ENCODE measurements at places on chromosomes 2 and 18.

- DNase-seq = no peak
These were observed 131.9 kb upstream of the ZNF516 start for GRCh38 chr18:76626991-76627390.

DNA sequence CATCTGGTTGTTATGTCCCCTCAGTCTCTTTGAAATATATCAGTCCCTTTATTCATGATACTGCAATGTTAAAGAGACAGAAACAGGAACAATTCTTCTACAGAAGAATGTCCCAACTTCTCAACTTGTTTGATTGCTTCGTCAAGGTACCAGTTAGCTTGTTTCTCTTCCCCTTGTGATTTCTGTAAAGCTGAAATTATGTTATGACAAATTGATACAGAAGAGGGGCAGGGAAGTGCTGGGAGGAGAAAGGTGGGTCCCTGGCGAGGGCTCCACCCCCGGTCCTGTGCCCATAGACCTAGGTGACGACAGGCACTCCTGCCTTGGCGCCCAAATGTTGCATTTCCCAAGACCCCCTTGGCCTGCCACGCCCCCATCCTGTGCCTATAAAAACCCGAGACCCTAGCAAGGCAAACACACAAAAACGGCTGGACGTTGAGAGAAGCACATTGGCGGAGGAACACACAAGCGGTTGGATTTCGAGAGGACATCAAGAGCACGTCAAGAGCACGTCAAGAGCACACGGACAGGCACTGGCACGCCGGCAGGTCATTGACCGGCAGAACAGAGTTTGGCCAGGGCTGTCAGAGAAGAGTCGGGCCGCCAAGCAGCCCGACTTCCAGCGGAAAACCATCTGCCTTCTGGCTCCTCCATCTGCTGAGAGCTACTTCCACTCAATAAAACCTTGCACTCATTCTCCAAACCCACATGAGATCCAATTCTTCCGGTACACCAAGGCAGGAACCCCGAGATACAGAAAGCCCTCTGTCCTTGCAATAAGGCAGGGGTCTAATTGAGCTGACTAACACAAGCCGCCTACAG, 11.5 kb upstream of the RTN4 start:
- DNase-seq = no peak

DNA sequence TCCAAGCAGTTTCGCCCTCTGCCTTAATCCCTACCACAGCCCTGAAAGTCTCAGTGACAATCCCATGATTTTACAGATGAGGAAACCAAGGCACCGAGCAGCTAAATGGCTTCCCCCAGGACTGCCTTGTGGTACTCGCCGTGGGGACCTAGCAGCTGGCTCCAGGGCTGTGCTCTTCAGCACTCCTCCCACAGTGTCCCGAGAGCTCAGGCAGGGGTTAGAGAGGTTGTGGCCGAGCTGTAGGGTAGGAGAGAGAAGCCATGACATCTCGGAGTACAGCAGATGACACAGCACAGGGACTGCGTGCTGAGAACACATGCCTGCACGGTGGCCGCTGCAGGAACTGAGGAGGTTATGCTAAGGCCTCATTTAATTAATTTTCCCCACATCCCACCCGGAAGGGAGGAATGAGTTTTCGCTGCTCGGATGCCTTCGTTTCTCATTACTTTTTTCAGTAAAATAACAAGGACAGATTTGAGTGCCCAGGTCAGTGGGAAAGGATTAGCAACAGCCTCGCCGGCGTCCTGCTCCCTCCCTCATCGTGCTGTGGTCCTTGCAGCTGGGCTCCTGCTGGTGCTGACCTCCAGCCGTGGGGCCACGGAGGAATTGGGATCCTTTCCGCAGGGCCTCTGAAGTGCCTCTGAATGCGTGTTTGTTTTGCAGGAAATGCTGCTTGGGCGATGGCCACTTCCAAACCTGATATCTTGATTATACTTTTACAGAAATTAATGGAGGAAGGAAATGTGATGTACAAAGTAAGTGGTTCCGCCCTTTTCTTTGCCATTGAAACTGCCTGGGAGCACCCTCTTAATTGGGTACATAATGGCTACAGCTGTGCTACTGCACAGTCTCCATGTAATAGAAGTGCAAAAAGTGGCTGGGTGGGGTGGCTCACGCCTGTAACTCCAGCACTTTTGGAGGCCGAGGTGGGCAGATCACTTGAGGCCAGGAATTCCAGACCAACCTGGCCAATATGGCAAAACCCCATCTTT, 61.2 kb downstream of the WDSUB1 start:
- DNase-seq = no peak

GRCh38 chr2:24948506-24948905, 23.2 kb downstream of the DNAJC27 start:
- DNase-seq = no peak

DNA sequence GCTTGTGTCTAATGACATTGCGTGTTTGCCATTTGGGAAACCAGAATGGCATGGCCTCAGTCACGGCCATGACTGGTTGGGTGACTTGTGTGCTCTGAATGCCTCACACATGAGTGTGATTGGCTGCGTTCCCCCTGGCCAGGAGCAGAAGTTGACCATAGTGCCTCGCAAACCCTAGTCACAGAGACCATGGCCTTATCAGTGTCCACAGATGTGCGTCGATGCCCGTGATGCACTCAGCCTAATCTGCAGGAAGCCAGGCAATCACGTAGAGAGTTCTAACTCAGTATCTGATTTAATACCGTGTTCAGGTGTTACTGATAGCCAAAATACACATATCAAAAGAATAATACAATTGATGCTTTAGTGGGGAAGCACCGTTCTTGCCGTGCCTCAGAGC, 64.0 kb downstream of the BOLA3 start:
- no peak for DNase-seq

GRCh38 chr18:24500217-24500616, 39.8 kb downstream of the HRH4 start:
- no peak for DNase-seq

DNA sequence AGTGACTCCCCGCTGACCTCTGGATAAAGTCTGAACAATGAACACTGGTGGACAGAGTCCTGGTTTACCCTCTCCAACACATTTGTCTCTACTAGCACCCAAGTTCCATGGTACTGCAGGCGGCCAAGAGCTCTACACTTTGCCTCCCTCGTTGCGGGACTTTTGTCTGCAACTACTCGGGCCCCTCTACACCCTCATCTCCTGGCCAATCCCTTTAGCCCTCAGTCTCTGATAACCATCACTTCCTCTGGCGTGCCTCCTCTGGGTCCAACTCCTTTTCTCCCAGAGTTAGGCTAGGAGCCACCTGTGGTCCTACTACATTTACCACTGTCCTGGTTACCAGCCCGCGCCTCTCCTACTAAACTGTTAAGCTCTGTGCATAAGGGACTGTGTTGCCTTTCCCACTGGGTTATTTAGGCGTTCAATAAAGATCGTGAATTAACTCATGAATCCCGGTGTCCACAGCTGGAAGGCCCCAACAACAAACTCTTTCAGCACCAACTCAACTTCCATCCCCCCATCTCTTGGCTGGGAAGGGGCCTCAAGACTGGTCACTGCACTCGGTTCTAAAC, 757 bp downstream of the HDHD2 start:
- DNase-seq = no peak

- DNase-seq = no peak
These were observed 4.9 kb downstream of the VIT start for GRCh38 chr2:36701391-36701795.

DNA sequence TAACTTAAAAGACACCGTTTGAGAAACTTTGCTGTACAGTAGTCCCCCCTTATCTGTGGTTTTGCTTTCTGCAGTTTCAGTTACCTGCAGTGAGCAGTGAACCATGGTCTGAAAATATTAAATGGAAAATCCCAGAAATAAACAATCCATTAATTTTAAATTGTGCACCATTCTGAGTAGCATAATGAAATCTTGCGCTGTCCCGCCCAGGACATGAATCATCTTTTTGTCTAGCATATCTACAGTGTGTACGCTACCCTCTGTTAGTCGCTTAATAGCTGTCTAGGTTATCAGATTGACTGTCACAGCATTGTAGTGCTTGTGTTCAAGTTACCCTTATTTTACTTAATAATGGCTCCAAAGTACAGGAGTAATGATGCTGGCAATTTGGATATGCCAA, 6.1 kb downstream of the ARPC2 start:
- no peak for DNase-seq

- no peak for DNase-seq
These were observed 135.7 kb downstream of the OTX1 start for GRCh38 chr2:63186331-63186730.

DNA sequence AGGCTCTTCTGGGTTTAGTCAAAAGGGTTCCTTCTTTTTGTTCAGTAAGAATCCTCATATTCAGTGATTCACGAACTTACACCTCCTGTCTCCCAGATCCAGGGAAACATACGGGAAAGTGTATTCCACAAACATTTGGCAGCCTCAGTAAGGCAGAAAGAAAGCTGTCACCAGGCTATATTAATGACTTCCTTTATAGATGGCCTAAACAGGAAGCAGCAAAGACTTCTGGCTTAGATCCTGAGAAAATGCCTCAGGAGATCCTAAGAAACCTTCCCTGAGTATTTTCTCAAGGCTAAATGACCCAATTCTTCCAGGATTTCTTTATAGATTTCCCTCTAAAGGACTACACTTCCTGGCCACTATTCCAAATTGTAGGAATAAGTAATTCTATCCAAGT, 1995.5 kb upstream of the CELF4 start:
- no peak for DNase-seq

- DNase-seq = no peak
These were observed 17.3 kb upstream of the LBH start for GRCh38 chr2:30213907-30214463.

GRCh38 chr2:2573205-2573604, 242.1 kb upstream of the MYT1L start:
- no peak for DNase-seq

DNA sequence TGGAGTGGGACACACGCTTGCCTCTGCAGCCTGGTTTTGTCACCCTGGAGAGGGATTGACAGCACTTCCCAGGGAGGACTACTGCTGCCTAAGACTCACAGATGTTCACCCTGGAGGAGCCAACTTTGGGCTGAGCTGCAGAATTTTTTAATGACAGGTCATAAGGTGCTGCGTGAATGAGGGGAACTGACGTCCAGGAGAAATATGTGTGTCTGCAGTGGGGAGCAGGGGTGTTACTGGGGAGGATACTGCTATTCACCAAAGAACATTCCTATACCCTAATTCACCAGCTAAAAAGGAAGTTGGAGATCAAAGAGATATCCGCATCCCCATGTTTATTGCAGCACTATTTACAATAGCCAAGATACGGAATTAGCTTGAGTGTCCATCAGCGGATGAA, 144.4 kb downstream of the MGAT5 start:
- no peak for DNase-seq

DNA sequence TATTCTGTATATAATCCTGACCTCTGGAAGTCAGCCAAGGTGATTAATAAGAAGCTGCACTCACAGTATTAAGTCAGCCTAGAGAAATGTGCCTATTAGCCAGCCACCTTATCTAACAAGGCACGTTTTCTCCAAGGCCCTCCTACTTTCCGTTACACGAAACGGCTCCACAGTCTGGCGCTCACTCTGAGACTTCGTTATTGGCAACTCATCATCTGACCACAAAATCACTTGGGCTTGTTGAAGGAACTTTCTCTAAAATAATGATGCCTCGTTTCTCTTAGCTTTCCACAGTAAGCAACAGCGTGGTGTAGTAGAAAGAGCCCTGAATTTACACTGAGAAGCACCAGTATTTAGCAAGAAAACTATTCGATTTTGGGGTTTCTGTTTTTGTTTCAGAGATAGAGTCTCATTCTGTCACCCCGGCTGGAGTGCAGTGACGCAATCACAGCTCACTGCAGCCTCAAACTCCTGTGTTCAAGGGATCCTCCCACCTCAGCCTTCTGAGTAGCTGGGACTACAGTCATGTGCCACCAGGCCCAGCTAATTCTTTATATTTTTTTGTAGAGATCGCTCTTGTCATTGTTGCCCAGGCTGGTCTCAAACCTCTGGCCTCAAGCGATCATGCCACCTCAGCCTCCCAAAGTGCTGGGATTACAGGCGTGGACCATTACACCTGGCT, 53.6 kb upstream of the SLC14A1 start:
- DNase-seq = peak; percentile 34

- DNase-seq = no peak
These were observed 19.1 kb downstream of the MSTN start for GRCh38 chr2:190043441-190043840.

- no peak for DNase-seq
These were observed 4.1 kb upstream of the STAT1 start for GRCh38 chr2:191018048-191018447.

GRCh38 chr2:62149708-62150107, 46.2 kb upstream of the B3GNT2 start:
- no peak for DNase-seq

DNA sequence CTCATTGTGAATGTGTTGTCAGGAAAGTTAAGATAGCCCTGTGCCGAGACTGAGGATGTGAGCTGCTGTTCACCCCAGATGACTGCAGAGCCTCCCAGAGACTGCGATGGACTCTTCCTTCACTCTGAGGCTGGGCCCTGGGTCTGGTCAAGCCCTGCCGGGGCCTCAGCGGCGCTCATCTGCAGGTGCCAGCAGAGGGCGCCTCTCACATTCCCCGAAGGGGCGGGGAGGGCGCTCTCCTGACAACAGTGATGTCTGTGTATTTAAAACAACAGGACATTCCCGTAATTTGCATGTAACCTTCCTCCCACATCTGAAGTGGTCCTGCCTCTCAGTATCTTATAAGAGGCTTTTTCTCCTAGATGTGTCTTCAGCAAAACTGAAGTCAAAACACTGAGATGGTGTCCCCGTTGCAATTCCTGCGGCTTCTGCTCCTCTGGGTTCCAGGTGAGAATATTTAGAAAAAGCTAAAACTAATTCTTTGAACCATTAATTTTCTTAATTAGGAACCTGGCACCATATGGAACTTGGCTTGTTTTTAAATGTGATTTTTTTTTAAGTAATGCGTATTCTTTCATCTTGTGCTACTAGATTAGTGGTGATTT, 1377.9 kb downstream of the RPIA start:
- DNase-seq = no peak

DNA sequence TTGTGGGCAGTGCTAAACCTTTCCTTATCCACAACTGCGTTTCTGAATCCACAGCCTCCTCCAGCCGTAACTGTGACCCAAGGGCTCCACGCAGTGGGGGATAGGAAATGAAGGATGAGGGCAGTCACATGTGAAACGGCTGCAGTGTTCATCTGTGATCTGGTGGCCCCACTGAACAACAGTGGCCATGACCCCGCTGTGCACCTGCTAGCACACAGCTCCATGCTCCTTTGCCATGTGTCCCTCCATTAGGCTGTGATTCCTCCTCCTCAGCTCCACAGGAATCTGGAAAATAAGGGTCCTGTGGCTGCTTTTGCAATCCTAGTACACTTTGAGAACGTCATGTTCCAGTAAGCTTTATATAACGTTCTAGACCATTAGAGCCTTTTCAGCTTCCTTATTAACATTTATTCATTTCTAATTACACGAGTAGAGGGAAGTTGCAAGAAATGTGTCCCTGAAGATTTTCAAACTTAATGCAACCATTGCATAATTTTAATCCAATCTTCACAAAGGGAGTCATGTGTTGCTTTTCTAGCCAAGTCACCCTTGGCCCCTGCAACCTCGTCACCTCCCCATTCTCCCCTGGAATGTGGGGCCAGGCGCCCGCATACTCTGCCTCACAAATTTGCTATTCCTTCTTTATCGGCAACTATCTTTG, 7.1 kb upstream of the NAPG start:
- peak; percentile 33 for DNase-seq

GRCh38 chr2:47662552-47662951, 120.4 kb upstream of the MSH6 start:
- no peak for DNase-seq

GRCh38 chr2:102187496-102188150, 800 bp downstream of the IL1RL2 start:
- no peak for DNase-seq

Data from D721Med (cell line).